ENCODE measurements at places on chromosomes 1 and 21.

GRCh38 chr21:36966821-36967768 is 626 bp upstream of the HLCS start:
- peaks cover 13% of the 10 kb centered on the region for H3K4me1 ChIP-seq
- DNase-seq: no peak
- peak overlapping the region; percentile 85 for H3K4me3 ChIP-seq
- H3K27me3 ChIP-seq: no peaks in the 10 kb centered on the region
- peak overlapping the region; percentile 43 for H3K27ac ChIP-seq

DNA sequence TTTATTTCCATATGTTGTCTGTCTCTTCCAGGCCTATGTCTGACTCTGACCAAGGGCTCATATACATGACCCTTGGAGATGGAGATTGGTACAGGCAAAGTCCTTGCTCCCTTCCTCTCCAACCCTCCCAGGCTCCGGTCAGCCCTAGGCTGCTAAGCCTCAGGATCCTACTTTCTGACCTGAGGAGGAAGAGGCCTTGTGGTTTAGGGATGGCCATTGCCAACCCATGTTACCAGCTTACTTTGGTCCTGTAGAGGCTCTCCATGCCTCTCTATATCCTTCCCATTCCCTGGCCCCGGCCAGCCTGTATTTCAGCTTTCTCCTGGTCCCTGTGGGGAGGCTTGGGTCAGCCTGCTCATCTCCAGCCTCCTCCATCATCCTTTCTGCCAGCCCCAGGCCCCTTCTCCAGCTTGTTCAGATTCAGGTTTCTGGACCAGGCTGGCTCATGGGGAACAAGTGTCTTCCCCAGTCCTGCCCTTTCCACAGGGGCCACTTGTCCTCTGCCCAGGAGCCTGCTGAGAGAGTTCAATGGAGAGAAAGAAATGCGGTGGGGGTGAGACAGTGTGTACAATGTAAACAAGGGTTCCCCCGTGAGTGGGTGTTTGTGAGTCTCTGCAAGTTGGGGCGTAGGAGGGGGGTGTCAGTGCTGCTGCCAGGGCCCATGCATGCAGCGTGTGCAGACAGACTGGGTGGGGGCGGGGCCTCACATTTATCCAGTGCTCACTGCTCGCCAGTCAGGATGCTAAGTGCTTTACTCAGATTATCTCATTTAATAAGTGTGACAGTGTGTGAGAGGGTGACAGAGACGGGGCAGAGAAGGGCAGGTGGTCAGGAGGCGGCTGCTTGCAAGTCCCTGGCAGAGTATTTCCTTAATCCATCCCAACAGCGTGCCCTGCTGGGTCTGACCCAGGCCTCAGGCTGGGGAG is 31.3 kb upstream of the FOXO6 start:
- no peak overlapping the region for H3K4me3 ChIP-seq
- peaks cover 18% of the 10 kb centered on the region for H3K4me1 ChIP-seq
- DNase-seq: no peak
- no peak overlapping the region for H3K27ac ChIP-seq

DNA sequence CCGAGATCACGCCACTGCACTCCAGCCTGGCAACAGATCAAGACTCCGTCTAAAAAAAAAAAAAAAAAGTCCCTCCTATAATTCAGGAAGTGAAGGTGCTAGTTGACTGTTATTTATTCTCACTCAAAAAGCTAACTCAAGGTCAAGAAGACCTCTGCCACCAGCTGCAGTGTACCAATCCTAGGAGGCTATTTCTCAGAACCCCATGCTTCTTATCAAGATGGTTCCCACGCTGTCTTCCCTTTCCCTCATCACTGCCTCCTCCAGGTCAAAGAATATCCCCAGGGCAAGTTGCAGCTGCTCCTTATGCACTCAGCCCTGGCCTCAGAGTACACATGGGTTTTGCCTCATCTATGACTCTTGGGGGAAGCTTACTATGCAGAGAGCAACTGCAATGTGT is 53.6 kb downstream of the RERE start:
- no peak overlapping the region for H3K4me3 ChIP-seq
- no peak overlapping the region for H3K27ac ChIP-seq
- no peak for DNase-seq
- H3K4me1 ChIP-seq: peaks cover 8% of the 10 kb centered on the region
- no peaks in the 10 kb centered on the region for H3K27me3 ChIP-seq

DNA sequence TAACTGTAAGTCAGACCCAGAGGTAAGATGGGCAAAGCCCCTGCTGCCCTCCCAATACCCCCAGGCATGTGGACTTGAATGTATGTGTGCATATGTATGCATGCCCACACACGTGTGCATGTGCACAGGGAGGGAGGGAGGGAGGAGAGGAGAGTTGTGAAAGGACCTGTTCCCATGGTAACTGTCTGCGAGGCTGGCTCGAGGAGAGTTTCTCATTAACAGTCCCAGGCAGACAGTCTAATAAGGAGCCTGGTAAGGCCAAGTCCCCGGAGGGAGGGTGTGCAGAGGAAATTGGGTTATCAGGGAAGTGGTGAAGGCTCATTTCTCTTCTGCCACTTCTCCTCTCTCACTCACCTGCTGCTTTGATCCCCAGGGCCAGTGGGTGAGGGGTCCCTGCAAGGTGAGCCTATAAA is 74.9 kb downstream of the NFASC start:
- H3K27me3 ChIP-seq: peaks cover 33% of the 10 kb centered on the region
- no peak overlapping the region for H3K4me3 ChIP-seq
- H3K4me1 ChIP-seq: no peaks in the 10 kb centered on the region
- no peak for DNase-seq

DNA sequence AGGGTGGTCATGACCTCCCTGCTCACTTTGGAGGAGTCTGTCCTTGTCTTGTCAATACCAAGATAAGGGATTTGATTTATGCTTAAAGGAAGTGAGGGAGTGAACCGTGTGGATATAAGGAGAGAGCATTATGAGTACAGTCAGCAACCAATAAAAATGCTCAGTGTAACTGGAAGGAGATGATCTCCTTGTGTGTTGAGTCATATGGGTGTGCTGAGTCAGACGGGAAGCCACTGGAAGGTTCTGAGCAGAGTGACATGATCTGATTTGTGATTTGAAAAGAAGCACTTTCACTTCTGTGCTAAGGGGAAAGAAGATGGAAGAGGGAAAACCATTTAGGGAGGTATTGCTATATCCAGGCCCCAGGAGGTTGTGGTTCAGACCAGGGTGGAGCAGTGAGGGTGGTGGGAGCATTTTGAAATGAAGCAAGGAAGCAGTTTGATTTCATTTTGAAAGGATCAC is 2.5 kb upstream of the BCL10 start:
- peaks cover 9% of the 10 kb centered on the region for H3K36me3 ChIP-seq
- peaks cover 68% of the 10 kb centered on the region for H3K4me1 ChIP-seq
- H3K27ac ChIP-seq: peak overlapping the region; percentile 92

GRCh38 chr1:99527078-99527477 is 118.8 kb upstream of the PALMD start:
- no peak overlapping the region for H3K4me3 ChIP-seq
- peaks cover 7% of the 10 kb centered on the region for H3K27me3 ChIP-seq
- H3K4me1 ChIP-seq: no peaks in the 10 kb centered on the region
- H3K36me3 ChIP-seq: no peaks in the 10 kb centered on the region

DNA sequence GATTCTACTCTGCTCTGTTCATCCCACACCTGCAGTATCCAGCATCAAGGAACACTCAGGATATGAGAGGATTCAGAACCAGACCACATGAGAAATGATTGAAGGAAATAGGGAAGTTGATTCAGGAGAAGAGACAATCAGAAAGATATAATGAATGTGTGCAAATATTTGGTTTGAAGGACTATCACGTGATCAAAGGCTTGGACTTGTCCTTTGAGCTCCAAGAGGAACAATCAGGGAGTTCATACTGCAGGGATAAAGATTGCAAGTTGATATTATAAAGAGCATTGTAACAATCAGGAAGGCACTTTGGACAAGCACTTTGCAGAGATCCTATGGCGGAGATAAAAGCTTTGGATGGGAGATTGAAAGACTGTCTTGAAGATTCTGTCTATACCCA is 13.9 kb upstream of the PIGM start:
- H3K4me1 ChIP-seq: peaks cover 15% of the 10 kb centered on the region
- no peak for DNase-seq
- no peaks in the 10 kb centered on the region for H3K36me3 ChIP-seq
- H3K27me3 ChIP-seq: peaks cover 22% of the 10 kb centered on the region
- H3K4me3 ChIP-seq: no peak overlapping the region
- no peak overlapping the region for H3K27ac ChIP-seq

GRCh38 chr1:27122652-27123051 is 32.3 kb downstream of the SLC9A1 start:
- H3K27me3 ChIP-seq: peaks cover 2% of the 10 kb centered on the region
- peak; percentile 72 for DNase-seq
- peak overlapping the region; percentile 9 for H3K4me3 ChIP-seq
- peak overlapping the region; percentile 84 for H3K27ac ChIP-seq
- peaks cover 58% of the 10 kb centered on the region for H3K4me1 ChIP-seq

GRCh38 chr1:232944347-232944746 is 6.1 kb upstream of the NTPCR start:
- DNase-seq: no peak
- H3K27ac ChIP-seq: no peak overlapping the region
- no peak overlapping the region for H3K4me3 ChIP-seq
- peaks cover 3% of the 10 kb centered on the region for H3K27me3 ChIP-seq

DNA sequence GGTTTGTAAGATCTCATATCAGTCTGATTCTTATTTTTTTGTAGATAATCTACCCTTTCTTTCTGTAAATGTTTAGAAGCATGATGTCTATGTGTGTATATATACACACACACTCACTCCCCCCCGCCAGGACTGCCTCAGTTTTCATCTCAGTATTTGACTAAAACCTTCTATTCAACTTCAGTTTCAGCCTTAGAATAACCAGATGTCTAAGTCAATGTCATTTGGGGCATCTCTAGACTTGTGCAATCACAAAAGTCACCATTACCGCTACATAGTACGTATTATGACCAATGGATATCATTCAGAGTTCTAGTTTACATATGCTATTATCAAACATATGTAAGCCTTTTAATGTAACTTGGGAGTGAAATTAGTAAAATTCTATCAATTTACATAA is 53.3 kb upstream of the BOLA1 start:
- peaks cover 24% of the 10 kb centered on the region for H3K36me3 ChIP-seq
- H3K27me3 ChIP-seq: peaks cover 4% of the 10 kb centered on the region
- H3K4me3 ChIP-seq: no peak overlapping the region

GRCh38 chr1:56903778-56904177 is 49.2 kb downstream of the C8A start:
- peaks cover 1% of the 10 kb centered on the region for H3K27me3 ChIP-seq
- peaks cover 38% of the 10 kb centered on the region for H3K4me1 ChIP-seq
- no peak for DNase-seq
- H3K27ac ChIP-seq: no peak overlapping the region
- no peak overlapping the region for H3K4me3 ChIP-seq
- no peaks in the 10 kb centered on the region for H3K36me3 ChIP-seq
